ENCODE measurements at places on chromosomes 4 and X.

- DNase-seq: no peak
Measured at GRCh38 chr4:149997881-149998421, 80.3 kb upstream of the DCLK2 start.

DNA sequence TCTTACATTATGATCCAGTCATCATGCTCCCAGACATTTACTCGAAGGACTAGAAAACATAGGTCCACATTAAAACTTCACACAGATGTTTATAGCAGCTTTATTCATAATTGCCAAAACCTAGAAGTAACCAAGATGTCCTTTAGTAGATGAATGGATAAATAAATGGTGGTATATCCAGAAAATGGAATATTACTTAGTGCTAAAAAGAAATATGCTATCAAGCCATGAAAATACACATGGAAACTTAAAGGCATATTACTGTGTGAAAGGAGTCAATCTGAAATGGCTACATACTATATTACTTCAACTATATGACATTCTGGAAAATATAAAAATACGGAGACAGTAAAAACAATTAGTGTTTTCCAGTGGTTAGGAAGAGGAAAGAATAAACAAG lies 1039.1 kb upstream of the INTU start:
- no peak for DNase-seq

- no peak for DNase-seq
Measured at GRCh38 chr4:56806666-56807065, 14.8 kb downstream of the SPINK2 start.

GRCh38 chr4:38490753-38491446 lies 173.1 kb upstream of the KLF3 start:
- DNase-seq: no peak

- no peak for DNase-seq
Measured at GRCh38 chr4:55838356-55838755, 15.1 kb upstream of the EXOC1 start.

- no peak for DNase-seq
Measured at GRCh38 chr4:7429069-7429416, 5.7 kb downstream of the PSAPL1 start.

- no peak for DNase-seq
Measured at GRCh38 chr4:118113220-118113619, 78.9 kb downstream of the NDST3 start.

DNA sequence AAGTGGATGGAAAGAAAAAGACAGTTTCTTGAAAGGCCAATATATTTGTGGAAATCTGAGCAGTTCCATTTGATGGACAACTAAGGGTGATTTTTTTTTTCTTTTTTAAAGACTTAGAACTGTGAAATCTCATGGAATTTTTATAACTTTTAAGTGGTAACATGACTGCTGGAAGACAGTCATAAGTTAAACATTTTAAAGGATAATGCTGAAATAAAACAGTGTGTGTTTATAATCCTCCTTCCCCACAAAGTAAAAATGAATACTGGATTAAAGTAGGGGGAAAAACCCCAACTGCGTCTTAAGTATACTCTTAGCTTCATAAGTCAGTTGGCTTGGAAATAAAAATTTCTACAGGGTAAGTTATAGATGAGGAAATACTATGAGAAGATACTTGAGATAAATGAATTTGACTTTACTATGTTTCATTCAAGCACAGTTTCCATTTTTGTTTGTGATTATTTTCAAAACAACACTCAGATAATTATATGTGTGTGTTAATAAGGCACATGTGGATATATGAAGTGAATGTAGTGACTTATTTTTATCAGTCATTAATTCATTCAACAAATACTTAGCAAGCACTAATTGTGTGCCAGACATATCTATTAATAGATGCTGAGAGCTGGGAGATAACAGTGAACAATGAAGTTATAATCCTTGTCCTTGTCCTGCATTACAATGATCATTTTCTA lies 129.2 kb upstream of the ETNPPL start:
- no peak for DNase-seq

DNA sequence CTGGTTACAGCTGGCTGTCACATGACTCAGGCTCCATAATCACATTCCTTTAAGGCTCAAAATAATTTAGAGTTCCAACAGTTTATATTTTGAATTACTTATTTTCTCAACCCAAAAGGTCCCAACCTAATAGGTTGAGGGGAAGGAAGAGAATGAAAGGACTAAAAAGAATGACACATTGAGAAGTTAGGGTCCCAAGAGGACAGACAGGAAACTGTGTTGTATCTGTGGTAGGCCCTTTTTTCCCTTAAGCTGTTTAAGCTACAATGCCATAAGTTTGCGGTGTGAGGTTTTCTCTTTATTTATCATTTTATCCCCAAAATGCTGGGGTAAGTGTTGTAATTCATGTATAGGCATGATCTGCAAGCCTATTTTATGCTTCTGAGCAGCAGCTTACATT lies 290.2 kb downstream of the ZNF674 start:
- DNase-seq: no peak

GRCh38 chr4:104743215-104743653 lies 248.5 kb upstream of the CXXC4 start:
- no peak for DNase-seq

GRCh38 chrX:128676651-128677050 lies 624.4 kb upstream of the ACTRT1 start:
- DNase-seq: no peak

DNA sequence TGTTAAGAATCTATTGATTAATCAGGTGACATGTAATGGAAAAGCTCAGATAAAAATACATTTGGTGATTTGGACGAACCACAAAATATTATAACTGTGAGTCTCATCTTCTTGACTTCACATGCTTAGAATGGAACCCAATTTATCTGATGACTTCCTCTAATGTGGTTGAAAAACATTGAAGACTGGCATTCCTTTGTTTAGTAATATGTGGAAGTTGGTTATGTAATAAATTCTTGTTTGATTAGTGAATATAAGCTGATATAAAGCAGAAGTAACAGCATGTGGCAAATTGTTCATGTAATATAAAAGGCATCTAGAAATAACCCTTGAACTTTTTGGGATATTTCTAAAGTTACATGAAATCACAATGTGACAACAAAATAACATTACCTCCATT lies 9.7 kb downstream of the GIMD1 start:
- DNase-seq: no peak

DNA sequence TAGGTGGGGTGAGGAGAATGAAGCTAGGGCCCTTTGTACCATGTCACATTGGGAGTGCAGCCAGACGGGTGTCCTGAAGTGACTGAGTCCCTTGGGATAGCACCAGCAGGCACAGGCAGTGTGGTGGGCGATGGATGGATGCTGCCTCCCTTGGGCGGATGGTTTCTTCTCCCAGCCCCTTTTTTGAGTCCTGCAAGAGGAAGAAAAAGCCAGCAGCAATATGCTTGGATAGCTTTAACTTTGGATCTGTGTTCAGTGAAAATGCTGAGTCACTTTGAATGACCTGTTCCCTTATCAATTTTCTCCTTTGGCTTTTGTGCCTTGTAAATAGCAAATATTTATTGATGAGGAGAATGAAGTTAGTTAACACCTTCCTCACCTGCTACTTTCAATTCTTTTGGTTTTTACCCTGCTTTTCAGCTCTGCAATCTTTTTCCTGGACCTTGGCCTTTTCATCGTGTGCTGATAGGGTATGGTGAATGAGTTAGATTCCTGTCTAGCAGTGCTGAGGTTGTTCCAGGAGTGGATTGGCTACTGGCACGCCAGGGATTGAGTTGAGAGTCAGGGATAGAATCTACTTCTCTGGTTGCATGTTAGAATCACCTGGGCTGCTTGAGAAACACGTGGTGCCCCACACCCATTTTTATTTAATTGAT lies 10.2 kb downstream of the DCUN1D4 start:
- no peak for DNase-seq

DNA sequence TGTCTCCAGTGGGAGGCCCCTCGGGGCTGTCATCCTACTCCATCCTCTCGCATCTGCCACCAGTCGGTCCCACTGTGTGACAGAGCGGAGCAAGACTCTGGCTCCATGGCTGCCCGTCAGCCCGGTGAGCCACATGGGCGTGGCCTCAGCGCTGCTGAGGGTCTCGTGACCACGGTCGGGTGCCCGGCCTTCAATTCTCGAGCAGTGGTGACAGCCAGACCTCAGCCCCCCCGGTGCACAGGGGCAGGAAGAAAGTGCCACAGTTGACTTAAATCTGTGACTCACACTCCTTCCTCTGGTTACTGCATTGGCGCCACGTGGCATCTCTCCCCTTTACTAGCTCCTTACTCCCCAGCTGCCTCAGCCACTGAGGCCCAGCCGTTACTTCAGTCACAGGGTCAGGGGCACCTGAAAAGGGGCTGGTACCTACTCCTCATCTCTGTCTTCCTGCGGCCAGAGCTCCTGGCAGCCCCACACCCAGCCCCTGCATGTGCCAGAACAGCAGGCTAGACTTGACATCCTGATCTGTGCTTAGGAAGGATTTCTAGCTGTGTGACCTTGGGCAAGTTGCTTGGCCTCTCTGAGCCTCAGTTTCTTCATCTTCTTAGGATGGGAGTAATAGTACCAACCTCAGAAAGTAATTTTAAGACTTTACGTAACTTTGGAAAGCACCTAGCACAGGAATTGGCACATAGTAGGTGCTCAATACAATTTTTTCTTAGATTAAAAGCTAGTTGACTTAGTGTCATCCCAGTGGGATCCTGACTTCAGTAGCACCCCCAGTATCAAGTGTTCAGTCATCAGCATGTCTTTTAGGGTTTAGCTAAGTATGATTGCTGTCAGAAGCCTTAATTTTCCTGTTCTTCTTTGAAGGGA lies 66.1 kb downstream of the TNIP2 start:
- DNase-seq: peak; percentile 74

- no peak for DNase-seq
Measured at GRCh38 chr4:101334963-101335572, 12.3 kb downstream of the PPP3CA start.

DNA sequence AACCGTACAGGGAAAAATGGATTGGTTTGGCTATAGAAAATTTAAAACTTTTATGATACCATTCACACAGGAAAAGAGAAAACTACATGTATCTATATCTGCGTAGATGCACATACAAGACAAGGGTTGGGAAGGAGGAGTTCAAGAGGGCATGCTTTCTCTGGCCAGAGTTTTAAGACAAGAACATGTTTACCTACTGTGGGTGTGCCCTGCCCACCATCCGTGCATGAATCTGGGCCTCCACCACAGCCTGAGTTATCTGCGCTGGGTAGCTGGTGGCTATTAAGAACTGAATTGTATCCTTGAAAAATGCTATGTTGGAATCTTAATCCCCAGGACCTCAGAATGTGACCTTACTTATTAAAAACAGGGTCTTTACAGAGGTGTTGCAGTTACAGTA lies 151.6 kb downstream of the AASDH start:
- no peak for DNase-seq

GRCh38 chr4:1240721-1241465 lies 8.0 kb downstream of the CTBP1 start:
- no peak for DNase-seq

DNA sequence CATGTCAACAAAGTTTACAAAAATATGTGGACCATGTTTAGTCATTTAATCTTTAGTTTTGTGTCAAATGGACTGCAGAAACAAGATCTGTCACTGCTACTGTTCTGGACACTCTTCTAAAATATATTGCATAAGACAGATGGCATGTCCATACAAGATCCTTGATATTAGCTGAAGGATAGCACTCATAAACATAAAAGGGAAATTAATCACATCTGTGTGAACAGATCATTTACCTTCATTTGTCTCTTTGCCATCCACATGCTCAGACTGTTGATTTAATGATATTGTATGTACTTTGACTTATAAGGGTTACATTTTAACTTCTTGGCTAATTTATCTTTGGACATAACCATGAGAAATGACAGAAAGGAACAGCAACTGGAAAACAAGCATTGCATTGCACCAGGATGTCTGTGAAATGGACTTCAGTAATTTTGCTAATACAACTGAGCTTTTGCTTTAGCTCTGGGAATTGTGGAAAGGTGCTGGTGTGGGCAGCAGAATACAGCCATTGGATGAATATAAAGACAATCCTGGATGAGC lies at the start of gene UGT2B7:
UGT2B7 (plus strand) TSS at position 364 of the 546 bp plus-strand sequence; CDS start at position 411, 47 bp downstream.
- no peak for DNase-seq

DNA sequence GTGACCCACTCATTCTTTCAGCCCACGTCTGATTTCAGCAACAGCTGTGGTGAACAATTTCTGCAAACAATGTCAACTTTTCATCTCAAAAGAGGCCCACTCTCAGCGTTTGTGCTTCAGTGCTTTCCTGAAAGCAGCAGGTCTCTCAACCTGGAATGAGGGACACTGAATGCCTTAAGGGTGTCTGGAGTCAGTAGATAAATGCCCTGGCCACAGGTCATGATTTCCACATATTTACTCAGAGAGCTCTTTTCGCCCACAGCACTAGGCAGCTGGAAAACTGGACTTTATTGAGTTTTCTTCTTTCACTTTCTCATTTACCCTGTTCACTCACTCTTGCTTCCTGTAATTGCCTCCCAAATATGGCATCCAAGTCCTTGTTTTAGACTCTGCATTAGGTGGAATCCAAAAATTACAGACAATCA lies 52.8 kb downstream of the NPFFR2 start:
- no peak for DNase-seq

DNA sequence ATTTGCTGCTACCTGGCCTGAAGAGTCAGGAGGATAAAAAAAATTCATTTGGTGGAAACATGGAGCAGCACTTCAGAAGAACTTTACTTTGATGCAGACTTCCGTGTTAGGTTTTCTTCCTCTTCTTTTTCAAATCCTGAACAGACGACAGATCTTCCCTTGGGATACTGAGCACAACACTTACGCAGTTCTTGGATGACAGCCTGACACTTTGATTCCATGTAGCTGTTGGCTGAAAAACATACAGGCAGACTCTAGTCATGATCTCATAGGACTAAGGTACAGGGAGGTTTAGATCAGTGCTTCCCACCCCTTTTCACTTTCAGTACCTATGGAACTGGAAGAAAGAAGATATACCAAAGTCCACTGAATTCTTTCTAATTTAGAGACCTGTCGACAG lies 9.2 kb downstream of the CMC4 start:
- DNase-seq: no peak

DNA sequence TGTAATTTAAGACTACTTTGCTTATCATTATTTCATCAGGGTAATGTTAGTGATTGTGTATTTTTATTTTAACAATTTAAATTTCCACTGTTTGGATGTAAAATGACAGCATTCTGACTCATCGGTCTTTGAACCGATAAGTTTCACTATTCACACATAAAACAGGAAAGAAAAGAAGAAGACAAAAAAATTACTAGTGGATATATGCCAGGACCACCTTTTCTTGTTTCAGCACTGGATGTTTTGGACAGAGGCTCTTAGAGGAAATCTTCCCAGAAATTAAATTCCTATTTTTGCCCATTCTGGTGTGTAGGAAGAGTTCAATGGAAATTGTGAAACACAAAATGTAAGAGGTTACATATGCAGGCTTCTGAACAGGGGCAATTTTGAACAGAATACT lies 57.4 kb downstream of the VEGFC start:
- DNase-seq: no peak

GRCh38 chrX:40174854-40175510 lies 77.2 kb upstream of the BCOR start:
- DNase-seq: peak; percentile 47

GRCh38 chrX:125203737-125204578 lies 115.7 kb upstream of the TEX13C start:
- no peak for DNase-seq

Data from CD4-positive, alpha-beta T cell treated with Interferon gamma for 1 hour (primary cell).